RPMI7951 (cell line): ENCODE measurements at places on chromosomes 7 and 10. TPM values are rescaled to one million over a fixed set of nuclear protein-coding genes. Genes with fewer than 3 reads are reported as not detected.

GRCh38 chr10:103124420-103125096, 68.5 kb downstream of the NT5C2 start:
- DNase-seq = no peak

GRCh38 chr10:29131952-29132547, 156.8 kb upstream of the LYZL1 start:
- peak; percentile 81 for DNase-seq

- DNase-seq = no peak
Measured at GRCh38 chr7:11726794-11727155, 105.2 kb downstream of the THSD7A start.

DNA sequence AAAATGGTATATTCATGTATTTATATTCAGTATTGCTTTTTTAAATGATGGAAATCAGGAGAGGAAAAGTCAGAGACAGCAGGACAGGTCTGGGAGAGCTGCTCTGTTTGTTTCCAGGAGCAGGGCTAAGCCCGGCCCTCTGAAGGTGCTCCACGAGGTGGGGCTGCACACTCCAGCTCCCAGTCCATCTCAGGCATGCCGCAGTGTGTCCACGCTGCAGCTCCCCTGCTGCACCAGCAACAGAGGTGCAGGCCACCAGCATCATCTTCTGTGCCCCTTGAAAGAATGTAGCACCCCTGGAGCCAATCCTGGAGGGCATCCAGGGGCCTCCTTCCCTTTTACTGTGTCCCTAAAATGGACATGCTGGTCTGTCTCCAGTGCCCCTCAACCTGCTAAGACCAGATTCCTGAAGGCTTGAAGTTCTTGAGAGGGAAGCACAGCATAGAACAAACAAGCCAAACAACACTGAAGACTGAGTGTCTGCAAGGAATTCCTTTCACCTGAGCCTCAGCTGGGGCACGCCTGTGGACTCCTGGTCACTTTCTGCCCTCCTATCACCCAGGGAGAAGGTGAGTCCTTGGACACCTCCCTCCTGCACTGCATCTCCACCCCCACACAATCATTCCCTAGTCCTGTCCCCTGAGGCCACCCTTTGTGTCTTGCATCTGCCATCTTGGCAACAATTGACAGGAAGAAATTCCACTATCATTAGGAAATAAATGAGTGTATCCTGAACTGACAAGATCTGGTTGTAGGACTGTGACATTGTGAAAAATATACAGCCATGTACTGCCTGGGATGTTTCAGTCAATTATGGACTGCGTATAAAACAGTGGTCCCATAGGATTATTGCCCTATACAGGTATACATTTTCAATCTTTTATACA, 100.5 kb downstream of the CXCL12 start:
- no peak for DNase-seq

- no peak for DNase-seq
Measured at GRCh38 chr7:130099331-130099730, 29.0 kb downstream of the KLHDC10 start.

GRCh38 chr10:46229144-46229563, 57.6 kb upstream of the ANTXRL start:
- DNase-seq = no peak

- no peak for DNase-seq
Measured at GRCh38 chr7:79064187-79064823, 389.2 kb downstream of the MAGI2 start.

GRCh38 chr7:107105591-107106245, 61.2 kb downstream of the PRKAR2B start:
- no peak for DNase-seq

- no peak for DNase-seq
Measured at GRCh38 chr7:2604608-2605174, 27.1 kb upstream of the TTYH3 start.

GRCh38 chr7:23410446-23411183, 59.7 kb downstream of the IGF2BP3 start:
- DNase-seq = no peak

GRCh38 chr7:127620406-127621233, 2.7 kb upstream of the PAX4 start:
- no peak for DNase-seq

- DNase-seq = no peak
Measured at GRCh38 chr10:113471241-113471996, 81.4 kb upstream of the HABP2 start.

- DNase-seq = no peak
Measured at GRCh38 chr7:15446280-15446679, 115.5 kb downstream of the AGMO start.

DNA sequence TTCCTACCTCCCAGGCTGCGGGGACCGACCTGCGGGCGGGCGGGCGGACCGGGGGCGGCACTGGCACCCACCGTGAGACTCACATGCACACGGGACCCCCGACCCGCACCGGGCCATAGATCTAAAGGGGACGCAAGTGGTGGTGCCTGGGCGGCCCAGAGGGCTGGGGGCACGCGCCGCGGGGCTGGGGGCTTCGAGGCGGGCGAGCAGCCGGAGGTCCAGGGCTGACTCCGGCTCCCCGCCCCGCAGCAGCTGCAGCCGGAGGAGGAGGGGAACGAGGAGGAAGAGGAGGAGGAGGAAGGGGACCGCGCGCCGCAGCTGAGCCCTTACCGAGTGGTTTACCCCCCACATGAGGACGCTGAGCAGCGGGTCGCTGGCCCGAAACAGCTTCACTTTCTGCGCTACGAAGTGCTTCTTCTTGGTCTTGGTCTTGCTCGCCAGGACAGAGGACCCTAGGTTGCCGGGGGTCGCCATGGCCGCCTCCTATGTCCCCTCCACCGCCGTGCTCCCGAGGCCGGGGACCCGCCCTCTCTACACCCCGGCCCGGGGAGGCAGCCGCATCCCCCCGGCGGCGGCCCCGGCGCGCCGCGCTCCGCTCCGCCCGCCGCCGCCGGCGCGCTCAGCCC, 412 bp downstream of the PIP4K2A start:
- peak; percentile 34 for DNase-seq

DNA sequence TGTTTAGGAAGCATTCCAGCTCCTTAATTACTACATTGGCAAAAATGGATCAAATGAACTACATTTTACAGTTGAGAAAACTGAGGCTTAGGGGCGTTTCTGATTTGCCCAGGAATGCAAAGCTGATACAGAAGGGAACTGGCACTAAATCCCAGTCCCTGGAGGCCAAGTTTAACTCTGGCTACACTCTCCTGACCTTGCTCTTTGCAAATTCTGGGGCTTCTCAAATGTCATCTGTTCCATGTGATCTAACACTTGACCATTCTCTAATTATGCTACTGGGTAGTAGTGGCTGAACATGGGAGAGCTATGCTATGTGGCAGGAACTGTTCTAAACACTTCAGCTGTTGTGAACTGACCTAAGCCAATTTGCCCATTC, 11.3 kb upstream of the HABP2 start:
- DNase-seq = no peak

GRCh38 chr10:650441-650851, 39.0 kb downstream of the DIP2C start:
- DNase-seq = no peak

DNA sequence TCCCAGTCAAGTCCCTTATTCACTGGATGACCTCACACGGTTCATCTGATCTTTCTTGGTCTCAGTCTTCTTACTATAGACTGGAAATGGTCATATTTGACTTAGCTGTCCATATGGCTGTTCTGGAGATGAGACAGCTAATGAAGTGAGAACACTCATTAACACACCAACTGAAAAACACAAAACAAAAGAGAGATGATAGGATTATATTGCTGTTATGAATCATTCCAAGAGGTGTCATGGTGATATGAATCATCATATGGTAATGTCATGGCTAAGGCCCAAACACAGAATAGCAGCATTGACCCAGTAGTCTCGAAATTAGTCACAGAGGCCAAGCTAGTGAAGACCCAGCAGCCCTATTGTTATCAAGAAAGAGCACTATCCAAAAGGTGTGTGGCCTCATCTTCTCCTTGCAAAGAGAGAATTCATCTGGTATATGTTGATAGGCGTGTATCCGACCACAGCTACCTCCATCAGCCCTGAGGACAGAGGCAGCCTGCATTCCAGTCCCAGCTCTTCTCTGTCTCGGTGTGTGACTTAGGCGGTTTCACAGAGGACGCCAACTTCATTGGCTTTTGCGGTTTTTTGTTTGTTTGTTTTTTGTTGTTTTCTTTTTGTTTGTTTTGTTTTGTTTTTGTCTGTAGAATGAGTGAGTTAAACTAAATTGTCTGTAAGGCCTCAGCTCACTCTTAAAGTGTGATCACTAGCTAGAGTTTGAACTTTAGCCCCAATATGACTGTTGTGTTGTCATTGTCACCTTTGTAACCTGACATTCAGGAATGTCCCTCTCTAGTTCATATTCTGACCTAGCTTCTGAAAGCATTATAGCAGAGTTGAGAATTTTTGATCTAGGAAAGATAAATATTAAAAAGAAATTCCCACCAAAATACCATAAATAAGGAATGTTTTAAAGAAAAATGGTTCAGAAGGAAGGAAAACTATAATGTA, 97.4 kb upstream of the PDCD4 start:
- DNase-seq = peak; percentile 73

DNA sequence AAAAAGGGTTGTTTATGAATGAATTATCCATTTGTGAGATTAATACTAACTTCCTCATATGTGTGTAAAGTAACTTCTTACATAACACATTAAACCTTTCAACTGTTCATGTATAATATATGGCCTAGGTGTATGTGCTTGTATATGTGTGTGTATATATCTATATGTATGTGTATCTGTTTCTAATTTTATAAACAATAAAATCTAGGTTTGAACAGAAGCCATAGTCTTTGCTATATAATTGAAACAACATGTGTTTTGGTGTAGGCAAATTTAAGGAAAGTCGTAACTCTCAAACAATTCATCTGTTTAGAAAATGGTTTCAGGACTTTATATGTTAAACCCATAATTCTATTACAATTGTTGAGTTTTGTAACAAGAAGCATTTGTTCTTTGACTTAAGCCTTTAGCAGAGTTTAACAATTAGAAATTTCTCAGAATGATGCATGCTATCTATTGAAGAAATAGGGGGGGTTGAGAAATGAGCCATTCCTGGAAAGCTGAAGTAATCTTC, 103.3 kb downstream of the BBS9 start:
- no peak for DNase-seq

DNA sequence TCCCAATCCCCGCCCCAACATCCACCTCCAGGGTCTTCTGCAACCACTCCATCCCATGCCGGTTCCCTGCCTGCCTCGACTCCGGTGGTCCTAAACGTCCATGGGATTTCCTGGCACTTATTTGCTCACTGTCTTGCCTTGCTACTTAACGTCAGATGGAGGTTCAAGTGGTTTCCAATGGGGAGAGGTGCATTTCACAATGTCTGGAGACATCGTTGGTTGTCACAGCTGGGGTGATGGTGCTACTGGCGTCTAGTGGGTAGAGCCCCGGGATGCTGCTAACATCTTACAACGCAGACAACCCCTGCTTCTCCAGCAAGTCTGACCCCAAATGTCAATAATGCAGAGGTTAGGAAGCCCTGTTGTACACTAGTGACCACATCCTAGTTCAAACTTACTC, 82.9 kb upstream of the ANLN start:
- DNase-seq = no peak

DNA sequence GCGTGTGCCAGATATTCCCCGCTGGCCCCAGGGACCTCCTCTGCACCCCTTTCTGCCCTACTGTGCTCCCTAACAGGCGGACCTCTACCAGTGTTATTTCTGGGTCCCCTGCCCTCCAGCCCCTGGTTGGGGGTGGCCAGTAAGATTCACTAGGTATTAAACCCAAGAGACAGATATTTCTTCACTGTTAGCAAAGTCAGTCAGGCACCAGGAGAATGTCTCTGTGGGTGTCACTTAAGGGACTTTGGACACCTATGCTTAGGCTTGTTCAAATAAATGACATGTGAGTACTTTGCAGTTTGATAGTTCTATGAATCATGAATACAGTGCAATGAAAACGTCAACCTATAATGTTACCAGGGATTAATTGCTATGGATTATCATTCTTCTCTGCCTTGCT, 234.3 kb upstream of the IGFBP3 start:
- DNase-seq = no peak

GRCh38 chr7:121503730-121504129, 107.6 kb upstream of the FAM3C start:
- DNase-seq = no peak

- peak; percentile 83 for DNase-seq
Measured at GRCh38 chr10:29304264-29304994, 15.6 kb downstream of the LYZL1 start.

DNA sequence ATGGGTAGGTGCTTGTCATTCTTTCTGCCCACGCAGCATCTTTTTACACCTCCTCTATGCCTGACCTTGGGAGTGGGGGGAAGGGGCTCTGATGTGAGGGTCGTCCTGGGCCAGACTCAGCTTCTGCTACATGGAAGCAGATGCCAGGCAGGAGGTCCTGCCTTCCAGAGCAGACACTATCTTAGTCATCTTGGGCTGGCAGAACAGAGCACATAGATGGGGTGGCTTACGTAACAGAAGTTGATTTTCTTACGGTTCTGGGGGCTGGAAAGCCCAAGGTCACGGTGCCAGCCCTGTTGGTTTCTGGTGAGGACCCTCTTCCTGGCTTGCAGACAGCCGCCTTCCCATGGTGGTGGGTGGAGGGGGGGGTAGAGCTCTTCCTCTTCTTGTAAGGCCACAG, 159.0 kb downstream of the PRKAG2 start:
- no peak for DNase-seq

DNA sequence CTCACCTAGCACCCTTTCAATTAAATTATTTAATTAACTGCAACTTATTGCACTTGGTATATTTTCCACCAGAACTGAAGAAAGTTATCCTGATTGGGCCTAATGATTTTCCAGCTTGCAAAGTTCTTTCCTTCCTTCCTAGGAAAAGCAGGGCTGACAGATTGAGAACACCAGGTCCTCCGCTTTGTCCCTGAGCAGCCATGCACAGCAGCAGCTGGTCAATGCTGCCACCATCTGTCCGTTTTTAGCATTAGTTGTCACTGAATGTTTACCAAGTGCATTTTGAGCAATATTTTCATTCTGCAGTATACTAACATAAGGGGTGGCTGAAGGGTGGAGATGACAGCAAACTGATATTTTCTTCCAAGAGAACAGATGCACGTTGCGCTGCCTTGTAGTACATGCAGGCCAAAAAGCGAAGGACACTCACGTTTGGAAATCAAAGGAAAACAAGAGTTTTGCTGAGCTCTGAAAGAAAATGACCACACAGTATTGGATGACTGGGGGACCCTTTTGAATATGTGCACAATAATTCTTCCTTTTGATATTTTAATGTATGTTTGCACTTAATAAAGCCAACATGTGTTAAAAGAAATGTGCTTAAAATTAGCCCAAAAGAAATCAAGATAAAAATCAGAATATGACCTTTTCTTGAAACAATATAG, 248.8 kb upstream of the PTN start:
- peak; percentile 75 for DNase-seq

GRCh38 chr10:75101416-75102251, 9.8 kb upstream of the SAMD8 start:
- no peak for DNase-seq

PLCE1 gene
- 0.10 and 0.24 TPM in 2 replicates for total RNA-seq

OPN1SW gene
- not detected in 2 replicates for total RNA-seq

PRSS1 gene
- not detected in 2 replicates for total RNA-seq

C10orf105 gene
- total RNA-seq = 0.10 and 0.12 TPM in 2 replicates

WNT8B gene
- not detected in 2 replicates for total RNA-seq

PITRM1 gene
- 61.2 and 62.5 TPM in 2 replicates for total RNA-seq

TDRD1 gene
- total RNA-seq = not detected in 2 replicates

STEAP1B gene
- 78.6 and 89.9 TPM in 2 replicates for total RNA-seq

ACSM6 gene
- not detected in 2 replicates for total RNA-seq

COL13A1 gene
- 17.1 and 26.2 TPM in 2 replicates for total RNA-seq

SFTPA1 gene
- total RNA-seq = not detected in 2 replicates

WEE2 gene
- total RNA-seq = not detected in 2 replicates

ZNF12 gene
- total RNA-seq = 20.0 and 25.1 TPM in 2 replicates

MNX1 gene
- 1.8 and 2.0 TPM in 2 replicates for total RNA-seq

HOXA3 gene
- 0.98 and 4.7 TPM in 2 replicates for total RNA-seq
